ENCODE measurements at places on chromosomes 3 and 15.

DNA sequence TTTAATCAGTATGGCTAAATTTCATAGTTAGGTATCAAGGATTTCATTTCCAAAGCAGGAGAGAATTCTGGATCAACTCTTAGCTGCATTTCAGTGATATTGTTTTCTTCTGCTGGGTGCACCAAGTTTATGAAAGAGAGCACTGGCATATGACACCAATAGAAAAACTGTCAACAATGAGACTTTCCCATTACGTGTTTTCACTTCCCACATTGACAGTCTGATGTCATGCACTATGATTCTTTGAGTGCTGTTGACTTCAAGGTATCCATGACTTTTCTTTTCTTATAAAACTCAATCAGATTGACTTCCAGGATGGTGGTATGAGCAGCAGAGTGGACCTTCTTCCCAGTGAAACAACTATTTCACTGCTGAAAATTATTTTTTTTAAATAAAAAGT, 476.1 kb downstream of the EDEM1 start:
- no peak for DNase-seq

GRCh38 chr15:92797168-92798052, 102.7 kb upstream of the CHD2 start:
- no peak for DNase-seq

- DNase-seq: no peak
Measured at GRCh38 chr3:185215873-185216606, 37.8 kb downstream of the EHHADH start.

DNA sequence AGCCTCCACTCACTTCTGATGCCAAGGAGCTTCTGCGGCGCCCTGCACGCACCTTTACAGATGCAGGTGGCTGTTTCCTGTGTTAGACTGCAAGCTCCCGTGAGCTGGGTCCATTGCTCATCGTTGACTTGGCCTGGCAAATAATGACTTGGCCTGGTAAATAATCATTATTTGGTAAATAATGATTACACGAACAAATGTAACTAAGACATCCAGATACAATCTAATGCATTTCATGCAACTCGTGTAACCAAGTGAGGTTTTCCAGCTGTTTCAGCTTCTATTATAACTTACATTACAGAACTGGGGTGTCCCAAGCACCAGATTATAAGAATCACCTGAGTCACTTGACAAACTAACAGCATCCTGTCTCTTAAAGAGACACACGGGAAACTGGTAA, 92.1 kb upstream of the BHLHE40 start:
- DNase-seq: no peak

GRCh38 chr3:25547943-25548674, 116.6 kb downstream of the TOP2B start:
- DNase-seq: no peak

DNA sequence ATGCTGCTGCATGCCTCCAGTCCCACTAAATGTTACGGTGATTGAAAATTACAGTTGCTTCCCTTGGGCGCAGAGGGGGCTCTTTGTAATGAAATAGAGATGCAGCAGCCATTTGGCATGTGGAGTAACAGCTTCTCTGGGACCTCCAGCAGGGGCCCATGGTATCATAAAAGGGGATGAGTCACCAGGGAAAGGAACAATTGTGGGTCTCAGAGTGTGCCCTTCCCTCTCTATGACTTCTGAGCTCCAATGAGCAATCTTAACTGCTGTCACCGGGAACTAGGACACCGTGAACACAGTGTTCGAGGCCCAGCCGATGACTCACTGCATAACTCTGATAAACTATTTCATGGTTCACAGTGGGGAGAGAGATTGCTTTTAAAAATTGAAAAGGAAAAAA, 164.8 kb upstream of the NUDT16 start:
- no peak for DNase-seq

- no peak for DNase-seq
Measured at GRCh38 chr15:61871926-61872522, 188.2 kb downstream of the VPS13C start.

DNA sequence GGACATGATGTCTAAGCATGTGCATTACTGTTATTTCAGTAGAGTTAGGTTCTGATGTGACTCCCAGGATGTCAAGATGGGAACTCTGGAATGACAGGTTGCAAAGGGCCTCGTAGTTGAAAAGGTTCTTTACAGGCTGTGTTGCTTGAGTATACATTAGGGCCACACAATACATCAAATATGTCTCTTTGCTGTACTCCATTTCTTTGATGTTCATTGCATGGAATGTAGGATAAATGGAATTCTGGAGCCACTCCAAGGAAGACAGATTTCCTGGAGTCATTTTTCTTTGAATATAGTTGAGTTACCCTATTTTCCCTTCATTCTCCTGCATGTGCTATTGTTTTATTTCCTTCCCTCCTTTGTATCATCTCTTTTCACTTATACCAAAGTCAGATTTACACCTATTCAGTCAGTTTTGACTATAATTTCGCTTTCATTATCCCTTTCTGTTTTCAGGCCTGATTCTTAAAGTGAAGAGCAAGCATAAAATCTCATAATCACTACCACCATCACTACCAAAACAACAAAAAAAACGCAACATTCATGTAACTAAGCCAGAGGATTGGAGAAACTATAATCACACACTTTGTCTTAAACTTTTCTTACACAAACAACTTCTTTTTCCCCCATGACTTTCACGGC, 61.2 kb upstream of the PTX3 start:
- no peak for DNase-seq

DNA sequence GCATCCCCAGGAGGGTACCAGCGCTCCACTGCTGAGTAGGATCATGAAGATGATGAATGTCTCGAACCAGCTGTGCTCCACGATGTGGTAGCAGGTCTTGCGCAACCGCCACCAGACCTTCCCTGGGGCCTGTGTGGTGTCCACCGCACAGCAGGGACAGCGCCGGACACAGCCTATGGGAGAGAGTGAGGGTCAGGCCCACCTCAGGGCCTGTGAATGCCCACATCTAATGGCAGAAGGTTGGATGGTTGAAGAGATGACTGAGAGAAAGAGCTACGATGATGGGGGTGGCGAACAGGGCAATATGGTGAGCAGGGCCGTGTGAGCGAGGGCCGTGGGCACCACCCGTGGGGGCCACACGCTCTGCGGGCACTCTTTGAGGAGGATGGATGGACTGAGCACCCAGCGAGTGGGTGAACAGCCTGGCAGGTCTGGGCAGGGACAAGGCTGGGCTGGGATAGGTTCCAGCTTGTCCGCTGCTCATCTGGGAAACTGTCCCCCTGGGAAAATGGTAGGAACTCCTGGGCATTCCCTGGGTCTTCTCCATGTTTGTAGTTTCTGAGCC, 74.1 kb downstream of the SCN5A start:
- no peak for DNase-seq

DNA sequence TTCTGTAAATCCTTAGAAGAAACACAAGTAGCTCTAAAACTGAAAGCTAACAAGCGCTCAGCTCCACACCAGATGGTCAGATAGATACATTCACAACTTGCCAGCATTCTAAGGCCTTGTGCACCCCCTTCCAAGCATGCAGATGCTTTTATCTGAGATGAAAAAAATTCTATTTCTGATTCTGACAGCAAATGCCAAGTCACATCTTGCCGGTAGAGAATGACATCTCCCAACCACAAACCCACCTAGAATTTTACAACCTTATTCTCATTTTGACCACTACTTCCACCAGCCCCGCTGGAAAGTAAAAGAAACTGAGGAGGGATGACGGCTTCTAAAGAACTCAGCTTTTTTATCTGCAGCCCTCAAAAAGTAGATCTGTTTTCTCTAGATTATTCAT, 57.7 kb downstream of the SUMF1 start:
- DNase-seq: no peak

DNA sequence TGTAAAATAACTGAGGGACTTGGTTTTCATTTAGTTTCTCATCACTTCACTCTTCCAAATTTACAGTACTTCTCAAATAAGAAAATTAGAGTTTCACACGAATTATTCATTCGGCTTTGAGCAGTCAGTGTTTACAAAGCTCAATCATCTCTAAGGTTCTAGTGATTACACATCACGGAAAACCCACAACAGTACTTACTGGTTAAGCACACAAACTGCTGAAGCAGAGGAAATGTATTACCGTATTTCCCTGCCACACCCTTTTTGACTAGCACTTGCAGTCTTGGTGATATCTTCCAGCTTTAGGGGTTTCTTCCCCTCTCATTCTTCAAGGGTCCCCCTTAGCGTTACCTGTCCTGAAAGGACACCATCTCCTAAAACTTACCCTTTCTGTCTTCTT, 164.8 kb upstream of the CDIN1 start:
- no peak for DNase-seq

- DNase-seq: no peak
Measured at GRCh38 chr3:83946554-83946953, 1012.2 kb upstream of the CADM2 start.

DNA sequence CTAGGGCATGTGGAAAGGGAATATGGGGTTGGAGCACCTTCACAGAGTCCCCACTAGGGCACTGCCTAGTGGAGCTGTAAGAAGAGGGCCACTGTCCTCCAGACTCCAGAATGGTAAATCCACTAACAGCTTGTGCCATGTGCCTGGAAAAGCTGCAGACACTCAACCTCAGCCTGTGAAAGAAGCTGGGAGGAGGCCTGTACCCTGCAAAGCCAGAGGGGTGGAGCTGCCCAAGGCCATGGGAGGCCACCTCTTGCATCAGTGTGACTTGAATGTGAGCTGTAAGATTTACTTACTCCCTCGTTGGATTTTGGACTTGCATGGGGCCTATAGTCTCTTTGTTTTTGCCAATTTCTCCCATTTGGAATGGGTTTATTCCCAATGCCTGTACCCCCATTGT, 705.2 kb upstream of the ROBO1 start:
- no peak for DNase-seq

GRCh38 chr3:72082186-72082715, 297.3 kb upstream of the PROK2 start:
- no peak for DNase-seq

- DNase-seq: no peak
Measured at GRCh38 chr15:39442898-39443297, 138.0 kb upstream of the THBS1 start.

DNA sequence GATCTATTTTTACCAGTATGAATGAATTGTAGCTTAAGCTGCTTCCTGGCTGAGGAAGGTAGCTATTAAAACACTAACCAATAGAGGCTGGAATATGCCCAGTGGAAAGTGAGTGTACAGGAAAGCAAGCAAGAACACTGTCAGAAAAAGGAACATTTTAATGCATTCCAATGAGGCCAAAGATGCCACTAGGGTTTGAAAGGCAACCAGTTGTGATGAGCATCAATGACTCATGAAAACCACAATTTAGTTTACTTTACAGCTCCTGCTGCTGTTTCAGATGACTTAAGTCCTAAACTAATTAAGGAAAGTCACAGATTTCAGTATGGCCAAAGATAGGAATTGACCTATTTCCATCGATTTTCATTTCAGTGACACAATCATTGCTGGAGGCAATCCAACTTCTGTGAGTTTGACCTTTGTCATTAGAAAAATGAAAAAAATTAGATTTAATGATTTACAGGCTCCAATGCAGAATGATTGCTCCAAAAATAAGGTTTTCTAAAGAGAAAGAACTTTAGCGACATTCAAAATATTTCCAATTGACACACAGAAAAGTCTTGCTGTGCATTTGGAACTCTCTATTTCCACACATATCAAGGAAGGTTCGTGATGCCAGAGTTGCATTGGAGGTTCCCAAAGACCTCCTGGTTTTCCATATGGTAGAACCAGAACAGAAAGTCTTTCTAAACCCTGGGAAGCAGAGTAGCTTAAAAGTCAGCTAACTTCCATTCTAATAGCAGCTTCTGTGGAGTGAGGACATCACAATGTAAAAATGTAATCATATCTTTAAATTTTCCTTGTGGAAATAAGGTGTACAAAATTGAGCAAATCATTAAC, 103.0 kb downstream of the SUCNR1 start:
- DNase-seq: no peak

GRCh38 chr15:101159936-101160815, 91.7 kb downstream of the CHSY1 start:
- no peak for DNase-seq

DNA sequence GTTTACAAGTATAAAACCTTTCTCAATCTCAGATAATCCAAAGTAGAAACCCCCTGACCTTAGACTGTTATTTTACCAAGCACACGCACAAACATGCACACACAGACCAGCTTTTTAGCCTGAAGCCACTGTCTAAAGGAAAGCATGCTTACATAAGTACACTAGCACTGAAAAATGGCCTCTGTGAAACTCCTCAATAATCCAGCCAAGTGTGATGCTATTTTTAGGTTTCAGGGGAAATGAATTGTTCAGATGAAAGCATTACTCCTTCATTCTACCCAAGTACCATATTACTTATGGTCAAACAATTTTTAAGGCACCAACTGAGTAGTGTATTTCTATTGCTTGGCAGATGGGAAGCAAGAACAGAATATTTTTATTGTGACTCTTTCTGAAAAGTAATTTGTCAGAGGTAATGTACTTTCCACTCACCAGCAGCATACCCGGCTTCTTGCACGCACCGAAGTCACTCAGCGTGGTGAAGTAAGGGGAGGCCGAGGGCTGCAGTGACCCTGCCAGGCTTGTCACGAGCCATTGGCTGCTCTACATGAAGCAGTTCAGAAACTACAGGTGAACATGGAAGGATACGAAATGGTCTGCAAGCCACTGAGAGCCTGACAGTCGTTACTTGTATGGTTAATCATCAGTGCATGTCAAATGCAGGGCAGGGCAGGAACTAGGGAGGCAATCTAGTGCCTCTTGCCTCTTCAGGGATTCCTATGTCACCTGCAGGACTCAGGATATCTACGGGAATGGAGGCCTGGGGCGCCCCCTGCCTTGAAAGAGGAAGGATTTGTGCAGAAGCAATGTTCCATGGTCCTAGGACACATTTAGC, 106.7 kb downstream of the GABRB3 start:
- DNase-seq: no peak

DNA sequence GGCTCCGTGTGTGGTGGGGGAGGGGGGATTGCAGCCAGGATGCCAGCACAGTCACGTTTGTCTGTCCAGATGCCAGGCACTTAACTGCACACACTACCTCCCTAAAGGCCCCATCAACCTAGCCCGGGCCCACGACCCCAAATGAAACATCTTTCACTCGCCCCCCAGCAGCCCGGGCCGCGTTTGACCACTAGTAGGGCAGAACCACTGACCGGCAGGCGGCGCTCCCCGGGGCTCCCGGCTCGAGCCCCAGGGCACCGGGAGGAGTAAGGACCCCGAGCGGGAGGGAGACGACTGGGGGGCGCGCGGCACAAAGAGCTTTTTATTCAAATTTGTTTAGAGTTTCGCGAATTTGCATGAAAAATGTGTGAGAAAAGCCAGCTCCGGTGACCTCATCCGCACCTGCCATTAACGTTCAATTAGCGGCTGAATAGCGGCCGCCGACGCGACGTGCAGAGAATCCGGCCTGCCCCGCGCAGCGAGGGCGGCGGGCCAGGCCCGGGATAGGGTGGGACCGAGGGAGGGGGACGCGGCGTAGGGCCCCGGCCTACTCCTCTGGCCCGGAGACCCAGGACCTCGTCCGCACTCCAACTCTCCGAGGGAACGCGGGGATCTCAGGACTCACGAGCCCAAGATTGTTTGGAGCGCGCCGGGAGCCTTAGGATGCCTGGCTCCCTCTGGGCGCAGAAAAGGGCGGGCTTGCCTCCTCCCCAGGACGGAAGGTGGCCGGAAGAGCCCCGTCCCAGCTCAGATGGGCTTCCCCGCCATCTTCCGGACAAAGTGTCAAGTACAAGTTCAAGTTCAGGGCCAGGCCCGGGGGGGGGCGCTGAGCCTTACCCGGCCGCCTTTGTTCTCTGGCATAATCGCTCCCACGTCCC, 64.9 kb upstream of the POLG start:
- DNase-seq: no peak

Data from activated naive CD4-positive, alpha-beta T cell (primary cell).